ENCODE measurements at places on chromosomes 7 and 10.
A peak's percentile ranks its signal among the peaks of the same experiment; 100 is the strongest.

GRCh38 chr7:80851896-80852476 lies 66.9 kb downstream of the SEMA3C start:
- DNase-seq: no peak

- no peak for DNase-seq
These were observed 55.5 kb downstream of the CNTNAP2 start for GRCh38 chr7:146172112-146172511.

DNA sequence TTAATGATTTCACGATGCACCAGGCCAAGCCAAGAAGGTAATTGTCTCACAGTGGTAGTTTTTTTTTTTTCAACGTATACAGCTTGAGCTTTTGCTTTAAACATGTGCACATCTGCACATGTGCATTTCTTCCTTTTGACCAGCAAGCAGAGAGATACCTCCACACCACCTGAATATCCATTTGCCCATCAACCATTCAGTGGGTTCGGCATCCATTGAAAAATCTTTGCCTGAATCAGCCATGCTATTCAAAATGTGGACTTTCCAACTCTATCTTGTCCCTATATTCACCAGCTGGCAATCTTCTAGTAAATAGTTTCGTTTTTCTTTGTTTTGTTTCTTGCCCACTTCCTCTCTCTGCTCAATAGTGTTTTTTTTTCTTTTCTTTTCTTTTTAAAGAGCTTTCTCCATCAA lies 7.7 kb upstream of the TRA2A start:
- DNase-seq: no peak

DNA sequence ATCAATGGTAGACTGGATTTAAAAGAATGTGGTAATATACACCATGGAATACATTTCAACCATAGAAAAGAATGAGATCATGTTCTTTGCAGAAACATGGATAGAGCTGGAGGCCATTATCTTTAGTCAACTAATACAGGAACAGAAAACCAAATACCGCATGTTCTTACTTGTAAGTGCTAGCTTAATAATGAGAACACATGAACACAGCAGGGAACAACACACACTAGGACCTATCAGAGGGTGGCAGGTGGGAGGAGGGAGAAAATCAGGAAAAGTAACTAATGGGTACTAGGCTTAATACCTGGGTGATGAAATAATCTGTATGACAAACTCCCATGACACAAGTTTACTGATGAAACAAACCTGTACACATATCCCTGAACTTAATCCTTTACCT lies 1435.2 kb downstream of the REEP3 start:
- no peak for DNase-seq

GRCh38 chr10:127802531-127803095 lies 65.6 kb downstream of the FOXI2 start:
- no peak for DNase-seq

GRCh38 chr7:151060416-151061212 lies 1.2 kb downstream of the SLC4A2 start:
- DNase-seq: no peak

GRCh38 chr10:92430103-92430502 lies 139.1 kb downstream of the MARCHF5 start:
- DNase-seq: no peak

DNA sequence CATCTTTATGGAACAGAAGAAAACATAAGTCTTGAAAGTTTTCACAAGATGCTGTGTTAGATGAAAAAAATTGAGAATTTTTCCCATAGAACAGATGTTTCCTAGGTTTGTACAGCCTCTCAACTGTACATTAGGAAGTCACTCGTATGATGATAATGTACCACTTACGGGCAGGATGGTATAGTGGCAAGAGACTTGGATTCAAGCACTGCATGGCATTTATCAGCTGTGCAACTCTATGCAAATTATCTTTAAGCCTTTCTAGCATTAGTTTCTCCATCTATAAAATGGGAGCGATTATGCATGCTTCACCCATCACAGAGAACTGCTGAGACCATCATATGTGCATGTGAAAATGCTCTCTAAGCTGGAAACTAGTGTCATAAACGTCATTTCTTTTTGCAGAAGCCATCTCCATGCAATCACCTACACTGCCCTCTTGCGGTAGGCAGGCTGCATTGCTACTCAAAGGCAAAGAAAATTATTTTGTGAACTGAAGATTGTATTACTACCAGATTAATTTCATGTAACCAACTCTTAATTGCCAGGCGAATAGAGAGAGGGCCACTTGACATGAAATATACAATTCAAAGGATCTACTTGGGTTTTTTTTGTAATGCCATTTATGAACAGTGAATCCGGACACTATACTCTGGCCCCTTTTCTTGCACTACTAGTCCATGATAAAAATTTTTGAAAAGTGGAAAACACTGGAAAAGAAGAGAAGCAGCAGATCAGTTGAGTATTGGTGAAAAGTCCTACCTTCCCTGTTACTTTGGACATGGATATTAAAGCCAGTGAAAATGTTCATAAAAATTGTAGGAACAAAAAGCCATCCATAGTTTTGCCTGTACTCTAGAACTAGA lies 102.3 kb downstream of the JAZF1 start:
- DNase-seq: peak; percentile 65

- DNase-seq: peak; percentile 75
These were observed 13.1 kb upstream of the ARPC1A start for GRCh38 chr7:99312316-99313203.

- DNase-seq: peak; percentile 59
These were observed 77.5 kb upstream of the STEAP1B start for GRCh38 chr7:22577470-22578001.
